ENCODE measurements at places on chromosomes 7 and 10.

DNA sequence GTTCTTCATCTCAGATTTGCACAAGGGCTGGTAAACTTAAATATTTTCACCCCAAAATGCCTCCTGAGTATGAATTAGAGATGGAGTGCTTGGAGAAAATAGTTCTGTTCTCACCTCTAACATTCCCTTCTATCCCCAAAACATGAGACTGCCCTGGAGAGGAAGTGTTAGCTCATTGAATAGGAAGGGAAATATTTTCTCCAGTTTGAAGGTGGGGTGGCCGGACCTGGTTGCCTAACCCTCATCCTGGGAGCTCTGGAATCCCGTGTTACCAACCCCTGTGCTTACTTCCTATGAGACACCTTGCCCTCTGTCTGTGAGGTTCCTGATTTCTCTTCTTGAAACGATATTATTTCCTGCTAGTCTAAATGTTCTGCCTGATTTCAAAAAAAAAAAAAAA is 779 bp downstream of the IFIT2 start:
- DNase-seq = no peak

DNA sequence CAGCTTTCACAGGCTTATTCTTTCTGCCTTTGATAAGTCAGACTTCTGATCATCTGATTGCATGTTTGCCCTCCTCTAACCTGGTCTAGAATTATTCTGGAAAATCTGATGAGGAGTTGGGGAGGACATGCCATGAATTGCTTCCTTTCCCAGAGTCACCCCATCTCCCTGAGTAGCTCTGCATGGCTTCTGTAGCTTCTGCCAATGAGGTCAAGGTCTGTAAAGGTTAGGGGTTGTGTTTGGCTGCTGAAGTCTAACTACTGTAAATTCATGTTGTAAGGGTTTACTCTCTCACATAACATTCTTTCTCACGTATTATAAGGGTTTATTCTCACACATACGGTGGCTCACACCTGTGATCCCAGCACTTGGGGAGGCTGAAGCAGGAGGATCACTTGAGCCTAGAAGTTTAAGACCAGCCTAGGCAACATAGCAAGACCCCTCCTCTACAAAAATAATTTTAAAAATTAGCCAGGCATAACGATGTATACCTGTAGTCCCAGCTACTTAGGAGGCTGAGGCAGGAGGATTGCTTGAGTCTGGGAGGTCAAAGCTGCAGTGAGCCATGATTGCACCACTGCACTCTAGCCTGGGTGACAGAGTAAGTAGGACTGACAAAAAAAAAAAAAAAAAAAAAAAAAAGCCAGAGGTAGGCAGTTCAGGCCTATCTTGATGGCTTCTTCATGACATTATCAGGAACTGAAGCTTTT is 10.7 kb downstream of the GSTO2 start:
- no peak for DNase-seq

- no peak for DNase-seq
Observed at GRCh38 chr7:55436457-55436856, 71.3 kb downstream of the LANCL2 start.

DNA sequence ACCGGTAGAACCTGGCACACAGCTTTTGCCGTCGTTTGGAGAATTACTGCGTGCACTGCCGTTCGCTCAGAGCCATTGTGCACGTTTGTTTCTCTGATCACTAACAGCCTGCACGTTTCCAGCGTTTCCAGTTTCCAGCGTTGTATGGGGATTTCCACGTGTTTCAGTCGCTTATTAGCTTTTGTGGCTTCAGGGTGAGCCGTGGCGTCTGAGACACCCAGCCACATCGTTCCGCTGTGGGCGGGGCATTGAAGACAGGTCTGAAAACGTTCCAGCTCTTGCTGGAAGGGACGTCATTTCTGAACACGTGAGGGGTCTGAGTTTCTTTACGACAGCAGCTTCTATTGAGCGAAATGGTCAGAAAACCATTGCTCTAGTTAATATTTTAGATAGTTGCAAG is 164.8 kb downstream of the DNAJB6 start:
- DNase-seq = no peak

DNA sequence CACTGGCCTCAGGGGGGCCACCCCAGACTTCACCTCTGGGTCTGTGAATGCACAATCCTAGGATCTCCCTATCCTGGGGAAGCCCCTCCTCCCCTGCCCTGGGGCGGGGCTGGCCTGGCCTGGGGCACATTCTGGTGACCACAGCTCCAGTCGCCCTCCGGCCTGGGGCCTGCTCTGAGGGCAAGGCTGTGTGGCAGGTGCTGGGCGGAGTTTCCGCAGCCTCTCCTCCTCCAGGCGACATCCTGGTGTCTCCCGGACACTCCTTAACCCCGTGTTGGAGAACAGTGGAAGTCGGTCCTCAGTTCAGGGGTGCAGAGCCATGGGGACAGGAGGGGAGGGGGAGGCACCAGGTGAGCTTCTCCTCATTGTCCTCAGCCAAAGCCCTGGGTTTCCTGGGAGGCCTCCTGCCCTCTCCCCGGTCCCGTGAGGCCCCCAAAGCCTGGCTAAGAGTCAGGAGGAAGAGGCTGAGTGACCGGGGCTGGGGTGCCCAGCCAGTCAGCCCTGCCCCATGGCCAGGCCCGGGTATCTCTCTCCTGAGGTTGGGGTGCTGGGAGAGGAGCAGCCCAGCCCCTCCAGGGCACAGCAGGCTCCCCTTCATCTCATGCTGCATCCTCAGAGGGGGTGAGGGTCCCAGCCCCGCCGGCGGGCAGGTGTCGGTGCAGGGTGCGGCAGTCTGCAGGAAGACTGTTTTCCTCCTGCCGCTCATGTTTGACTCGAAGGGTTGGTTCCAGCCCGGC is 22.6 kb downstream of the UNCX start:
- DNase-seq = no peak

Data from NCI-H2171 (cell line).